ENCODE measurements at places on chromosomes 11 and 22.
A peak's percentile ranks its signal among the peaks of the same experiment; 100 is the strongest.

DNA sequence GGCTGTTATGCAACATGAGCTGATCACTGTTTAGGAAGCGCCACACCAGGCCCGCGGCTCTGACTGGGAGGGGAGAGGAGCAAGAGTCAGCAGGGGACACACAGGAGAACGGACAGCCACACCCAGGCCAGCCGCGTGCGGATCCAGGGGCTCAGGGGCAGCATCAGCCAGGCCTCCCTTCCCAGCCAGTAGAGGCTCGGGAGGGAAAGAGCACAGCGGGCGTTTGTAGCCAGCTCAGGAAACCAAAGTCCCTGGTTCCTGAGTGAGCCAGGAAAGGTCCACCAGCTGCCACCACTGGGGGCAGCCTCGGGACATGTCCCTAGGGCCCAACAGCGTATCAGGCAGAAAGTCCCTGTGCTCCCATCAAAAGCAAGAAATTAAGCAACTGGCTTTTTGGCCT lies 71.8 kb upstream of the PITPNB start:
- no peak for DNase-seq

GRCh38 chr11:114257621-114258558 lies 38.3 kb upstream of the NNMT start:
- DNase-seq, result no peak

DNA sequence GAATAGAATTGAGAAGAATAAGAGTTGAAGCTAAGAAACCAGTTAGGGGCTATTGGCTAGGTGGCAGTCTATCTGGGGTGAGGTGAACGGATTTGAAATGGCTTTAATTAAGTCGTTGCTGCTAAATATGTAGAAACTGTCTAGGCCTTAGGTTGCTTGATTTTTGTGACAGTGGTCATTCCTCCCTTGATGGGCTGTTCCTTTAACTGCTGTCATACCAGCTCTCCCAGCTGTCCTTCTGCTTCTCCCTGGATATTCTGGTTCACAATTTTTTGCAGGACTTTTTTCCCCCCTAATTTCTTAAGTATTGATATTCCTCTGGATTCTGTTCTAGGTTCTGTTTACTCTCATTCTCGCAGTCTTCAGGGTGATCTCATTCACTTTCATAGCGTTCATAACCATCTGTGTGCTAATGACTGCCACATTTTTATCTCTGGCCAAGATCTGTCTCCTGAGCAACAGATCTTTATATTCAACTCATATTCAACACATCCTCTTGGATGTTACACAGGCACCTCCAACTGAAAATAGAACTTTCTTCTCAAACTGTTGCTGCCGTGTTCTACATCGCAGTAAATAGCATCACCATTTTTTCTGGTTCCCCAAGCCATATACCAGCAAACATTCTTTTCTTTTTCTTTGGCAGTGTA lies 134.1 kb downstream of the UVRAG start:
- no peak for DNase-seq

DNA sequence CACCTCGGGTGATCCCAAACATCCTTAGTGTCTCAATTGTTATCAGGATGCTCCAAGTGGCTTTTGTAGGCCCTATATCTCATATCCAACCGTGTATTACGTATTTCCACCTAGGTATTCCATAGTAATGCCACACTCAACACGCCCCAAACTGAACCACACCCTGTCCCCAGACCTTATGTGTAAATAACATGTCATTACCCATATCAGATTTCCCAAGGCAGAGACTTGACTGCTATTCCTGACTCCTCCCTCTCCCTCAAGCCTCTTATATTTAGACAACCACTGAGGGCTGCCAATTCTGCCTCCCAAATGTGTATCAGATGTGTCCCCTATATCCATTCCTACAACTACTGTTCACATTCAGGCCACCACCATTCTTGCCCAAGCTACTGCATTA lies 132.8 kb upstream of the NCAM1 start:
- no peak for DNase-seq

DNA sequence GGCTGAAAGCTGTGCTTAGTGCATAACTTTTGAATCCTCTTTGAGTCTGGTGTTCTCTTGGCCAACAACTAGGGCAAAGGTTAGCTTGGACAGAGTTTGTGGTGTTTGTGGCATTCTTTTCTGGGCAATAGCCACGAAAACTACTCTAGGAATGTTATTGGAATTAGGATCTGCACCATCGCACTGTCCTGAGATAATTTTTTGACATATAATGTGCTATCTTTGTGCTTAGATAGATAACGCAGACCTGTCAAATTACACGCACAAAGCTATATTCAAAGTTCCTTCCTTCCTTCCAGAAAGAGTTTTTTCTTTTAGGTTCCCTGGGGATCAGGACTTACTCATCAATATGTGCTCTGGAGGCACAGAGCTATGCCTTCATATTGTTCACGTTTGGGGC lies 166.8 kb upstream of the MTMR2 start:
- no peak for DNase-seq

DNA sequence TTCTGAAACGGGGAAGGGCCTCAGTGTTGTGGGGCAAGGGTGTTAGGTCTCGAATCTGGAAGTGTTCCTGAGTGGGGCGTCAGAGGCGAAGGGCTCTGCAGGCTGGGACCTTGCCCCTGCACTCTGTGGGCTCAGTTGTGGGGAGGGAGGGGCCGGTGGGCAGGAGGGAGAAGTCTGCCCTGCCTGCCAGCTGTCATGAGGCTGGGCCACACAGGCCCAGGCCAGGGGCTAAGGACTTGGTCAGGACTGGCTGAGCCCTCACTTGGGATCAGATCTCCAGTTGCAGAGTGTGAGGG lies at the start of gene CRACR2B:
Gene CRACR2B, plus strand, starts transcription at position 23 of the 296 bp plus-strand sequence. CDS start 689 bp downstream, outside the sequence.
- DNase-seq, result no peak

GRCh38 chr11:116895048-116895757 lies 57.8 kb upstream of the APOA1 start:
- no peak for DNase-seq

DNA sequence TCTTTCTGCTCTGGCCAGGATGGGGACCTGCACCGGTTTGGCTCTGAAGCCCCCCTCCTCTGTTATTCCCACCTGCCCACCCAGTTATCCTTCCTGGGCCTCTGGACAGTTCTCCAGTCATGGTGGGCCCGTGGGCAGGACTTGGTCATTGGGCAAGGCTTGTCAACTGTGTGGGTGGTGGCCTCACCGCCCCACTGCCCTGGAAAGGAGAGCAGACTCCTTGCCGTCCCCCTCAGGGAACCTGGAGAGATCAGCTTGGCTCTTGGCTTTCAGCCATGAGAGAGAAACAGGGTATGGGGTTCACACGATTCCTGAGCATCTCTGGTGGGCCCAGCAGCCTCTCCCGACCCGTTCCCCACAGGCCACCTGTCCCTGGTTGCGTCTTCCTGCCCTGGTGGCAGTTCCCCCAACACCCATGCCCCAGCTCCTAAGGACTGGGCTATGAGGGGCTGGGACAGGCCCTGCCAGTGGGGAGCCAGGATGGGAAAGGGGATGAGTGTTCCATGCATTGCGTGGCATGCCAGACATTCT lies 92.3 kb downstream of the MORC2 start:
- DNase-seq, result no peak

DNA sequence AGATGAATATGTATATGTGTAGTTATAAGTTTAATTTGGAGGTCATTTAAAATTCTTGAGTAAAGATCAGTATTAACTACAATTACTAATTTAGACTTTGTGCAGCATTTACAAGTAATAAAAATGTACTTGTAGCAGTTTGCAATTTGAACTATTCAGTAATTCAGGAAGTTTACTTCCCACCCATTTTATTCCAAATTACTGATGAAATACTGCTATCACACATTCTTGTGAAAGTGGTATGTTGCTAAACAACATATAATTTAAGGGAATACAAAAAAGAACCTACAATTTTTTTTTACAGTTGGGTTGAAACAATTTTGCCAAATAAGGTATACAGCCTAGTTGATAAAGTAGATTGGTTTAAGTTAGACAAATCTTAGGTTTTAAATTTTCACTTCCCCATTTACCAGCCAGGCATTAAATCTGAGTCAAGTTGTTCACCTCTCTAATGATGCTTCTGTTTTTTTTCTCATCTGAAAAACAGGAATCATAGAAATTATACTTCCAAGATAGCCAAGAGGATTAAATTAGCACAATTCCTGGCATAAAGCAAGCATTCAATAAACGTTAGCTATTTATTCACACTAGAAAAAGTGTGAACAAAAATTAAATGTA lies 45.3 kb downstream of the ZBTB44 start:
- no peak for DNase-seq

- no peak for DNase-seq
Observed at GRCh38 chr11:128707681-128708080, 13.8 kb downstream of the FLI1 start.

DNA sequence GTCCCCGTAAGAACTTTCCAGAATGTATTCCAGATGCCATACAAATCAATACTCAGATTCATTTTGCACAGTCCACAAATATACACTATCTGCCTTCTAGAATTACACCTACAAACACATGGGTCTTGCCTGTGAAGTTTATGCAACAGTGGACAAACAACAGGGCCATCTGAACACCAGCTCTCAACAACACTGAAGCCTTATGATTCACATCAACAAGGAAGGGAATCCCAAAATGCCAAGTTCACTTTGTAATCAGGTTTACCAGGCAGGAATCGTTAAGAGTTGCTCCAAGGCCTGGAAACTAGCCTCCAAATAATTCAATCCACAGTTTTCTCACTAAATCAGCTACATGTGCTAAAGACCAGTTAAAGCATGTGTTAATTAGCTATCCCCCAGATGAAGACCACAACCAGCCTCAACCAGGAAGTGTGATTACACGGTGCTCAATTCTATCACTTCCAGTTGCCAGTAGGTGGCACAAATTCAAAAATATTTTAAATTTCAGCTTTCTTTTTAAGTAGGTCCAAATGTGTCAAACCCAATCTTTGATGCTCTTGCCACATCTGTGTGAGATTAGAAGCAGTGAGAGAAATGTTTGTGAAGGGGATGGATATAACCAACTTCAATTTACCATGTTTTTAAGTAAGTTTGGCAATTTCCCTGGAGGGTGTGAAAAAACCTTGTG lies 139.1 kb upstream of the BDNF start:
- DNase-seq, result no peak

GRCh38 chr11:27553186-27553585 lies 46.6 kb upstream of the LIN7C start:
- no peak for DNase-seq

DNA sequence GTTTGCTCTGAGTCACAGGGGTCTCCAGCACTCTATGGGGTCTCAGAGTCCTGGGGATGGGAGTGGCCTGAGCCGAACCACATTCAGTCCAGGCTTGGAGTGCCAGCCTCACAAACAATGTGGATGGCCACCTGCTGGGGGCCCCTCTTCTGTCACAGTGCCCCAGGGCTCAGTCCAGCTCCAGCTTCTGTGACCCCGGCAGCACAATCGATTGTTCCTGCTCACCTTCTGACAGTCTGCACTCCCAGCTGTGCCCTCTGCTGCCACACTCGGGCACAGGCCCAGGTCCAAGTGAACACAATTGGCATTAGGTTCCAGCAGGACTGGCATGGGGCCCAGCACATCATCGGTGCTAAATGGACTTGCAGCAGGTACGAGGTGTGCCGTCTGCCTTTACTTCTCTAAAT lies 84.8 kb downstream of the TP53I11 start:
- no peak for DNase-seq

DNA sequence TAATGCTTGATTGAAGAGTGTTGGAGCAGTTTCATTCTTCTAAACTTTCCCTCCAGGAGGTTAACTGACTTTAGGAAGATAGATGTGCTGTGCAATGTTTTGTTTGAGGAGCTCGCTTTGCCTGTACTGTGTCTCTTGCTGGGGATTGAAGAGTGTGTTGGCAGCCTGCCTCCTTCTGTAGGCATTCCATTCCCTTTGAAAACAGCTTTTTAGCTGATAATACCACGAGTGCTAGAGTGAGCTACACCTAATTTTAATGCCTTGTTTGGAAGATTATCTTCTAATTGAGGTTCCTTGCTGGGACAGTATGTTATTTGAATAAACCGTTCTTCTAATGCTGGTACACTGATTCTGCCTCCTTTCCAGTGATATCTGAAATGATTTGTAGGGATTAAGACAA lies 7.2 kb downstream of the DDX10 start:
- DNase-seq, result no peak

GRCh38 chr11:110086892-110087309 lies 6.3 kb upstream of the ZC3H12C start:
- DNase-seq, result no peak

- no peak for DNase-seq
Observed at GRCh38 chr11:67022341-67022933, 497 bp upstream of the SYT12 start.

DNA sequence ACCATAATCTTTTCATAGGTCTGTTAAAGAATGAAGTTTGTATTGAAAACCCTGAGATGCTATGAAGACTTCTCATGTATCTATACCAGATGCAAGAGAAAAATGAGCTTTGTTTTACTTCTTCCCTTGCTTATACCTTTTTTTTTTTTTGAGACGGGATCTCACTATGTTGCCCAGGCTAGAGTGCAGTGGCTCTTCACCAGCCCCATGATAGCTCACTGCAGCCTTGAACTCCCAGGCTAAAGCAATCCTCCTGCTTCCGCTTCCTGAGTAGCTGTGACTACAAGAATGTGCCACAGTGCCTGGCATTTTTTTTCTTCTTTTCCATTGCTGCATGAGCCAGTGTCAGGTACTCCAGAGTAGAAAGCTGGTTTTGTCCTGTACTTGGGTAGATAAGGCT lies 10.8 kb downstream of the CEP295 start:
- DNase-seq, result no peak

DNA sequence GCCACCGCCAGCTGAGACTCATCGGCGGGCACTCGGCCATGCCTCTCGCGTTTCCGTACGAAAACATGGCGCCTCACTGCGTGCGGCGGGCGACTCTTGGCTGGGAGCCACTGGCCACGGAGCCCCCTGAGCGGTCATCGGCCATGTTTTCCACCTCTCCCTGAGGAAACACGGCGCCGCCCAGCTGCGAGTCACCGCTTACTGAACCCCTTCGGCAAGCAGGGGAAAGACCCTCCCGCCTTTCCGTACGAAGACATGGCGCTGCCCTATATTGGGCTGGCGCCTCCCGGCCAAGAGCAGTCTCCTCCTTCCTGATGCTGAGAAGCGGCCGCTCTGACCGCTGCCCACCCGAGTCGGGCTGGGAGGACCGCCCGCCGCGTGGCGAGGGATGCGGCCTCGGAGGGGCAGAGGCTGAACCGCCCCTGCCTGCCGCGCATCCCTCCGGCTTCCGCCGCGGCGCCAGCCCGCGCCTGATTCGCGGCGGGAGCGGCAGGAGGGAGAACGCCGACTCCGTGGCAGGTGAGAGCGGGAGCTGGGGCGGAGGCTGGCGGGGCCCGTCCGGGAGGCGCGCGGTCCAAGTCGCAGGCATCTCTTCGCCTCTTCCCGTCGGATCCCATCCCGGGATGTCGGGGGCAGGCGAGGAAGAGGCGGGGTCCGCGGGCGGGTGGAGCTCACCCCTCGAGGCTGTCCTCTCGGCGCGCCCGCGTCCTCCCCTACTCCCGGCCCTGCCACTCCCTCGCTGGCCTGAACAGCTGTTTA lies at the start of gene TCP11L1:
Gene TCP11L1, plus strand, starts transcription at position 299 of the 759 bp plus-strand sequence. CDS start 4,202 bp downstream, outside the sequence.
- peak; percentile 55 for DNase-seq

DNA sequence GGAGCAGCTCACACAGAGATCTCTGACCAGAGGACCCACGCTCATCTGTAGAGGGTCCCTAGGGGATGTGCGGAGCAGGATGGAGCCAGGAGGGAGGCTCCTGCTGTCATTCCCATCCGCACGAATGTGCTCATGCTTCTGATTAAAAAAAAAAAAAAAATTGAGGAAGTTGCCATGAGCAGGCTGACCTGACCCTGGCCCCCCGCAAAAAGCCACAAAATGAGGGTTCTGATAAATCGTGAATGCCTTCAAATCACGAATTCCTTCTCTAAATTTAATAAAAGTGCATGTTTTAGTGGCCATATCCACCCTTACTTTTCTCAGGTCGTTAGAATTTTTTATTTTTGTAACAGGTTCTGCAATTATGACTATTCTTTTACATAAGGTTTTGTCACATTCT lies 378.2 kb downstream of the OPCML start:
- DNase-seq, result no peak

GRCh38 chr11:47603295-47603694 lies 9.1 kb upstream of the C1QTNF4 start:
- DNase-seq, result no peak
